ENCODE measurements at places on chromosomes 3 and 15.

- no peak for DNase-seq
Observed at GRCh38 chr3:44833394-44833793, 28.3 kb upstream of the TMEM42 start.

GRCh38 chr3:42830437-42831320, 21.4 kb downstream of the ACKR2 start:
- DNase-seq = no peak

GRCh38 chr15:29034151-29034550, 148.4 kb downstream of the APBA2 start:
- no peak for DNase-seq

GRCh38 chr3:108959017-108959416, 5.3 kb upstream of the GUCA1C start:
- DNase-seq = no peak

DNA sequence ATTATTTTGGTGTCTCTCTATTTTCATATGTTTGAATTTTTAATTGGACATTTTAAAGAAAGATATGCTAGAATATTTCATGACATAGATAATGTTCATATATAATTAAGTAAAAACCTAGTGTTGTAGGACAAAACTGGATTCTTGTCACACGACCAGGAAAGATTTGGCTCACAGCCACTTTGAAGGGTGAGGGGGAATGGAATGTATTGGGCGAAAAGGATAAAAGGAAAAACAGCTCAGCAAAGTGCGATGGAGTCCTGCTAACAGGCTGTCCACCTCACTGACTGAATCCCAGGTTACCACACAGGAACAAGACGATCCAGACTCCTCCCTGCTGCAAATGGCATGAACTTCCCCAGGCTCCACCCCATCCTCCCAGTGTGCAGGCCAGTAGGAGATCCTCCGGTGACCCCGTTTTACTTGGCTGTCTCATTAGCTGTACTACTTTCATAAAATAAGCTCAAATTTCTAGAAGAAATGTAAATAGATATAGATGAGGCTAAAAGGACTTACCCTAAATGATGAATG, 186.2 kb downstream of the CD47 start:
- DNase-seq = no peak

DNA sequence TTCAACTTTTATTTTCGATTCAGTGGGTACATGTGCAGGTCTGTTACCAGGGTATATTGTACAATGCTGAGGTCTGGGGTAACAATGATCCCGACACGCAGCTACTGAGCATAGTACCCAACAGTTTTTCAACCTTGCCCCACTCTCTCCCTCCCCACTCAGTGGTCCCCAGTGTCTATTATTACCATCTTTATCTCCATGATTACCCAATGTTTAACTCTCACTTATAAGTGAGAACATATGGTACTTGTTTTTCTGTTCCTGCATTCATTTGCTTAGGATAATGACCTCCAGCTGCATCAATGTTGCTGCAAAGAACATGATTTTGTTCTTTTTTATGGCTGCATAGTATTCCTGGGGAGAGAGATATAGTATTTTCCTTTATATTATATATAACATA, 75.7 kb upstream of the EPHB3 start:
- no peak for DNase-seq

GRCh38 chr3:149016669-149017541, 25.6 kb downstream of the GYG1 start:
- no peak for DNase-seq

GRCh38 chr3:79848876-79849275, 81.1 kb upstream of the ROBO1 start:
- no peak for DNase-seq

GRCh38 chr15:40956541-40956982, 3.3 kb downstream of the CHAC1 start:
- no peak for DNase-seq

DNA sequence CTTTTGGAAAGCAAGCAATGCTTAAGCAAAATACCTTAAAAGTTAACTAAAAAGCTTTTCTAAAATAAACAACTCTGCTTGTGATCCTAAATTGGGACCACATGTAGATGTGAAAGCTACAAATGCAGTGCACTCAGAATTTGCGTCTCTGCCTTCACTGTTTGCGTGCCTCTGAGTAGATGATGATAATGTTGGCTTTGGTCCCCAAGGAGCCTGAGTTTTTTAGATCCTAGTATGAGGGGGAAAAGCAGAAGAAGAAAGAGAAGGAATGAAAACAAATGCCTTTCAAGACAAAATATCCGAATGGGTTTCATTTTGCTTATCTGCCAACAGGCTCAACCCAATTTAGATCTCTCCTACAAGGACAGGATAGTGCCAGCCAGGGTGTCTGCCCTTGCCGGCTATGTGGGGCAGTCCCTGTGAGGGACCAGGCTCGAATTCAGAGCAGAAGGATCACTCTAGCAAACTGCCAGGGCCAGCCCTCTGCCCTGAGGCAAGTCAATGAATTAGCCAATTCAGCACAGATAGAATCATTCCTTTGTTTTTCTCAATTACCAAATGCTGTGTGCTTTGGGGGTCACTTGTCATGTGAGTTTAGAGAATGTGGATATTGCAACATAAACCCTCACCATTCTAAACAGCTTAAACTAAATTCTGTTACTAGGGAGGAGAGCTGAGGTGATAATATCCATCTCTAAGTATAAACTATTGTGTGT, 28.5 kb downstream of the SCG5 start:
- no peak for DNase-seq

All from stimulated activated CD4-positive, alpha-beta T cell treated with anti-CD3 and anti-CD28 coated beads, Interleukin-12 subunit alpha, Interleukin-12 subunit beta, amount 100 ng/mL, for 48 hours (primary cell).